ENCODE measurements at places on chromosomes 12 and 14.

DNA sequence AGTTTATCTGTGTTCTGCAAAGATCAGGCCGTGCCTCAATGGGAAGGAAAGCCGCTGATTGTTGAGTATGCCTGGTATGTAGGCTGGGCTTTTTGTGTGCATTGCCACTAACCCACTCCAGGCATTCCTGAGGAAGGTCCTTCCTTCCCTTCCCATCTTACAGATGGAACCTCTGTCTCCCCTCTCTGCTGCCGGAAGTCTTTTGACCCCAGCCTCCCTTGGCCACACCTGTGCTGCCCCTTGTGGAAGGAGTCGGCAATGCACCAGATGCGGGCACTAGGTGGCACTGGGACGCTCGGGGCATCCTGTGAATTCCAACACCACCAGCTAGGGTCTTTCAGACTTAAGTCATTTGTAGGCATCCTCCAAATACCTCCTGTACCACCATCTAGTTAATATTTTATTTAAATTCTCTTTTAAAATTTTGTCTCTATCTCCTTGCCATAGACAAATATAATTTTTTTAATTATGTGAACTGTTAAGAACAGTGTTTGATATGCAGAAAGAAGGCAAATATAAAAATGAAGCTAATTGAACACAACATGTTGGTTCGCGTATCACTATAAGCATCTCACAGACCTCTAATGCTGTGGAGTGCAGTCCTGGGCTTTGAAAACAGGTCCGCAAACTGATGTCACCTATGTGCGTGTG, 99.6 kb downstream of the RIN3 start:
- peak; percentile 57 for DNase-seq

DNA sequence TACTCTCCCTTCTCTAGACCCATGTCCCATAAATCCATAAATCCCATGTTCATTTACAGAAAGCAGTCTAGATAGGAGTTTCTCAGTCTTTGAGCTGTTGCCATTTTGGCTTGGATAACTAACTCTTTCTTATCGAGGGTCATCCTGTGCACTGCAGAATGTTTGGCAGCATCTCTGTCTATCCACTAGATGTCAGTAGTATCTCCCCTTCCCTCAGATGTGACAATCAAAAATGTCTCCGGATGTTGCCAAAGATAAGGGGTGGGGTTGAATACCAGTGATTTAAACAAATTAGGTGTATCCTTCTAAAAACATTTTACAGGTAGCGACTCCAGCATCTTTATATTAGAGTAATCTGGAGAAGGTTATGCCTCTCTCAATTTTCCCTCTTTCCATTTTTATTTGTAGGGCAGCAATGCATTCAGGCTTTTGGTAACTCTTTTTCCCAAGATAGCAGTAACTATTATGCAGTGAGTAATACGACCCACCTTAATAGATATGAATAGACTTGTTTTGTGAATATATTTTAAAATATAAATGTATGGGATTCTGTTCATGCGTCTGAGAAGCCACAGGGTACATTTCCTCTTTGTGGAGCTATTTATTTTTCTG, 100.7 kb downstream of the LRRK2 start:
- DNase-seq: peak; percentile 78

- DNase-seq: no peak
Observed at GRCh38 chr12:93813186-93813585, 136.0 kb downstream of the CRADD start.

DNA sequence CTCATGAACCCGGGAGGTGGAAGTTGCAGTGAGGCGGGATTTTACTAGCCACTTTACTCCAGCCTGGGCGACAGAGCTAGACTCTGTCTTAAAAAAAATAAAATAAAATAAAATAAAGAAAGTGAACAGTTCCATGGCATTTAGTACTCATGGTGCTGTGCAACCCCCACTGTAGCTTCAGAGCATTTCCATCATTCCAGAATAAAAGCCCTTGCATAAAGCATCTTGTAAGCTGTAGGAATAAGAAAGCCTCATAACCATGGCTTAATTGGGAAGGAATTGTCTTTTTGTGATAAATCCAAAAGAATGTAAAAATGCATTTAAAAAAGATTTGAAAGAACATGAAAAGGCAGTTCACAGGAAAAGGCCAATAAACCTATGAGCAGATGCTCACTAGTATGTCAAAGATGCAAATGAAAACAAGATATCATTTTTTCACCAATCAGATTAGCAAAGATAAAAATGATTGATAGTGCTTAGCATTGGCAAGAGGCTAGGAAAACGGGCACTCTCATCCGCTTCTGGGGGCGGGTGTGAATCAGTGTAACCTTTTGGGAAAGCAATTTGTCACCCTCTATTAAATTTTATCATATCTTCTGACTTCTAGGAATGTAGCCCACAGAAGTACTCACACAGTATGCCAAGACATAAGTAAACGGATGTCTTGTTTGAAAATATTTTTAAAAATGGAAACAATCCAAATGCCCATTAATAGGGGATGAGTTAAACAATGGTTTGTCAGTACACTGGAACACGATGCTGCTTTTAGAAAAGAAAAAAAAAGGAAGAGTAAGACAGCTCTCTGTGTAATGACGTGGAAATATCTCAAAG, 46.6 kb downstream of the CFAP251 start:
- peak; percentile 22 for DNase-seq

- no peak for DNase-seq
Observed at GRCh38 chr14:100907240-100907639, 3.7 kb upstream of the RTL1 start.

DNA sequence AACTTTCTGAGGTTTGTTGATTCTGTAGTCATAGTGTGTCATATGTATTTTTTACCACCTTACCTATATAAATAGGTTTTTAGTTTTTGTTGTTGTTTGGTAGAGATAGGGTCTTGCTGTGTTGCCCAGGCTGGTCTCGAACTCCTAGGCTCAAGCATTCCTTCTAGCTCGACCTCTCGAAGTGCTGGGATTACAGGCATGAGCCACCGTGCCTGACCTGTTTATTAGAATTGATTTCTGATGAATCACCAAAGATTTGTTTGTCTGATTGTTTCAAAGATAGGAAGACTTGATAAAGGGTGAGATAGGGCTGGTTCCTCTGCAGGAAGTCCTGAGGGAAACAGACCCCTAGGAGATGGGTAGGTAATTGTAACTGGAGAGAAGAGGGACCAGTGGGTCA, 481.6 kb downstream of the PCNX1 start:
- no peak for DNase-seq
